ENCODE measurements at places on chromosomes 1 and 21.

- no peak for DNase-seq
Measured at GRCh38 chr1:61181067-61182038, 99.0 kb downstream of the NFIA start.

DNA sequence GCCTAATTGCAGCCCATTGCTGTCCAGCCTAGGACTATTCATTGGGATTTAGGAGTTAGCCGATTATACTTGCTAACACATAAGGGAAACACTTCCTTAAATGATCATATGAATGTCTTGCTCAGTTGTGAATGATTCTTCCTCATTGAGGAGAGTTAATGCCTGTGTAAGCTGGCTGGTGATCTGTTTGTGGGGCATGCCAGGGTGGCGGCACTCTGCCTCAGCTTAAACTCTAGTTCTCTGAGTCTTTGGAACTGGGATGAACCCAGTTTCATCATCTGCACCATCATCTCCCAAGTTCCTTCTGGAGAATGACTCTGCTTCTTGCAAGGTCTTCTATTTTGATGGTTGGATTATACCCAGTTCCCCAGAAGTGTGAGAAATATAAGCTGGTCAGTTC lies 23.9 kb upstream of the SLAMF6 start:
- DNase-seq, result no peak

- DNase-seq, result no peak
Measured at GRCh38 chr1:237875291-237875690, 15.4 kb downstream of the ZP4 start.

DNA sequence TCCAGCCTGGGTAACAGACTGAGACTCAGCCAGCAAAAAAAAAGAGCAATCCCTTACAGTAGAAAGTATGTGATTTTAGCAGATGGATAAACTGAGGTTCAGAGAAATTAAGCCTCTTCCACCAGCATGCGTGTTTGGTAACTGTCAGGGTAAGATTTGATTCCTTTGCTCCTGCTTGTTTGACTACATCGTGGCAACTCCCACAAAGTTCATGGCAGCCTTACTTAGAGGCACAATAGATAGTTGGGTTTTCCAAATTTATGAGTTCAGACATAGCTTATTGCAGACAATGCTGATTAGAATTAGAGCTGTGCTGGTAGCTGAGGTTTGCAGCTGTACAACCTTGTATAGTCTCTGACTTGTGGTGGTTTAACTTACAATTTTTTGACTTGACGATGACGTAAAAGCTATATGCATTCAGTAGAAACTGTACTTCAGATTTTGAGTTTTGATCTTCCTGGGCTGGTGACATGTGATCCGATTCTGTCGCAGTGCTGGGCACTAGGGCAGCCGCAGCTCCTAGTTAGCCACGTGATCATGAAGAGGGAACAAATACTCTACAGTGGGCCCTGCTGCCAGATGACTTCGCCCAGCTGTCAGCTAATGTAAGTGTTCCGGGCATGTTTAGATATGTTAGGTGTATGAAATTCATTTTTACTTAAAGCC lies 167.8 kb downstream of the DHRS3 start:
- no peak for DNase-seq

DNA sequence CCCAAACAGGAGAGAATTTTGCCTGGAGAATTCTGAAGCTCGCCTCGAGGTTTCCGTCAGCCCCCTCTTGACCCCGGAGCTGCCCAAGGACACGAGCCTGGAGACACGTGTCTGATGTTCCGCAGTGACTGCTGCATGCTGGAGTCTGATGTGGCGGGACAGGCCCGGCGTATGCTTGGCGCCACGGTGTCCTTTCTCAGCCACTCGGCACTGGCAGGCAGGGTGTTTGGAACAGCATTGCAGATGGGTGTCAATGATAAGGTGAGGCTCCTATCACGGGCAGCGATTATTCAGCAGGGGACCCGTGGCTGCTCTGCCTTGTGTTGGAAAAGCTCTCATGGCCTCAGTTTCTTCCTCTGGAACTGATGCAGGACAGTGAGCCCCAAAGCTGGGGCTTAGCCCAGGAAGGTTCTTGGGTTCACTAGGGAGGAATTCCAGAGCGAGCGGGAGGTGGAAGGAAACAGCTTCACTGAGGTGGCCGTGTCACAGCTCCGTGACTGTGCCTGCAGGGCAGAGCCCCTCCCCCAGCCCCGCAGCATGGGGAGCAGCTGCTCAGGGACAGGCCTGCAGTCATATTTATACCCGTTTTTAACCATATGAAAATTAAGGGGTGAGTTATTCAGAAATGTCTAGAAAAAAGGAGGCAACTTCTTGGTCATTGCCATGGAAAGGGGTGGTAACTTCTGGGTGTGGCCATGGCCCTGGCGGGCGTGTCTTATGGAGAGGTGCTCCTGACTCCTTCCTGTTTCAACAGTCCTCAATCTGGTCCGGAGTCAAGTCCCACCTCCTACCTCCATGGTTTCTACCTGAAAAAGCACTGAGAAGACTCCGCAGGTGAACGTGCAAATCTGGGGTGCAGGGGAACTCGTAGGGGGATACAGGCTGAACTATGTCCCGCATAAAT lies 123.4 kb downstream of the SIK1 start:
- DNase-seq, result no peak

- DNase-seq, result no peak
Measured at GRCh38 chr21:45054927-45055612, 19.3 kb upstream of the ADARB1 start.

DNA sequence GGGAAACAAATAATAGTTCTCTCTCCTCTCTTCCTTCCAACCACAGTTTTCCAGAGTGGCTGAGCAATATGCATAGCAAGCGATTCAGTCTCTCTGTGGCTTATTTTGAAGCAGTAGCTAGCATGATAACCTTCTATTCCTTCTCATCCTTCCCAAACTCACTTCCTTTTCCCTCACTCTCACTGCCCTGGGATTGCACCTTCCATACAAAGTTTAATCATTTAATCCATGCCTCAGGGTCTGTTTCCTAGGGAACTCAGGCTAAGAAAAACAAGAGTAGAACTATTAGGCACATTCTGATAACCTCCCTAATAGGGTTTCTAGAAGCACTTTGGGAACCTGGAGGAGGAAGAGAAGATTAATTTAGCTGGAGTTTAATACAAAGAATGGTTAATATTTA lies 97.7 kb upstream of the S1PR1 start:
- DNase-seq, result no peak

GRCh38 chr1:9346566-9346965 lies 53.9 kb downstream of the SPSB1 start:
- DNase-seq, result no peak

DNA sequence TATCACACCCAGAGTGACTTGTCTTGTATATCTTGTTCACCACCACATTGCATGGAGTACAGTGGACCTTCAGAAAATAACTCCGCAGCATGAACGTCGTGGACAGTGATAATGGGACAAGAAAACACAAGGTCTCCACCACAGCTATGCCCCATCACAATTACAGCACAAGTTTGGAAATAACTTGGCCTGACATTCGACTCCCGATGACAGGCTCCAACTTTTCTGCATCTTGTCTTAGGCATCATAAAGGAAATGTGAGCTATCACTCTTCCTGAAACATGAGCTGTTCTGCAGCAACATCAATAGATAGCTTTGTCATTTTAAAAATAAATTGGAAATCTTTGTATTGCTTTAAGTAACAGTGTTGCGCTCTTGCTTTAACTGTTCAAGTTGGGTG lies 2.9 kb downstream of the RRP1B start:
- no peak for DNase-seq

- DNase-seq, result no peak
Measured at GRCh38 chr1:69671363-69672010, 103.8 kb downstream of the LRRC7 start.

GRCh38 chr1:17655922-17656321 lies 99.2 kb upstream of the ACTL8 start:
- no peak for DNase-seq

DNA sequence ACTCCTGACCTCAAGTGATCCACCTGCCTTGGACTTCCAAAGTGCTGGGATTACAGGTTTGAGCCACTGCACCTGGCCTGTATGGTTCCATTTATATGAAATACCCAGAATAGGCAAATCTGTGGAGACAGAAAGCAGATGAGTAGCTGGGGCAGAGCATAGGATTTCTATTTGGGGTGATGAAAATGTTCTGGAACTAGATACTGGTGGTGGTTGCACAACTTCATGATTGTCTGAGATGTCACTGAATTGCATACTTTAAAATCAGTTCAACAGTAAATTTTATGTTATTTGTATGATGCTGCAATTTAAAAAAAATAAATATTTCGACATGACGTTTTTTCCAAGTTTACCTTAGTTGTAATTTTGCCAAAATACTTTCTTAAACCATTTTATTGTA lies 23.9 kb downstream of the ITSN1 start:
- no peak for DNase-seq

GRCh38 chr1:48061162-48062136 lies 64.3 kb upstream of the TRABD2B start:
- DNase-seq, result peak; percentile 39

GRCh38 chr1:212162635-212163034 lies 122.6 kb upstream of the PPP2R5A start:
- DNase-seq, result no peak

DNA sequence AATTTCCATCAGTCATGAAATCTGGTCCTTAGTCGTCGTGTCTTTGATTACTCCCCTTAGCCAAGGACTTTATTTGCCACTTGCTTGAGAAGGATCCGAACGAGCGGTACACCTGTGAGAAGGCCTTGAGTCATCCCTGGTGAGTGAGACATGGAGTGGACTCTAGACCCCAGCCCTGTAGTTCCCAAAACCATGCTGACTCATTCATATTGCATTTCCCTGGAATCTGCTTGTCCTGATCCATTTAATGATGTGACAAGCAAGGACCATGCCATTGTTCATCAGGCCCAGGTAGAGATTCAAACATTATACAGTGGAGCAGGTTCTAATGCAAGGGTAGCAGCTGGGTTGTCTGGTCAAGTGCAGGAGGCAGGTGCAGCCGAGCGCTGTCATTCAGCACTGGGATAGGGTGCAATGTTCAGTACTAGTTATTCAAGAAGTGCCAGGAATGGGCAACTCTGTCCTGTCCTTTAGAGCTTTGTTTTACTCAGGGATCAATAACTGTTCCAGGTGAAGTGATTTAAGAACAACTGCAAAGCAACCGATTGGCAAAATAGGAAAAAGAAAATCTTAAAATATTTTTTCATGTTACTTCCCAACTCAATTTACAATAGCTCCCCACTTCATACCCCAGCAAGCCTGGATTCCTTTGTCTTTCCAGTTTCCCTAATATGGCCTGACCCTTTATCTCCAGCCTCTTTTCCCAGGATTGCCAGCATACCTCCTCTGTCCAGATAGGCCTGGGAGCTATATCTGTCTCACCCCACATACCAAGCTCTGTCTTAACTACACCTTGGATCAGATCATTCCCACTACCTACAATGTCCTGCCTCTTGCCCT lies 26.5 kb downstream of the CAMK1G start:
- DNase-seq, result no peak

DNA sequence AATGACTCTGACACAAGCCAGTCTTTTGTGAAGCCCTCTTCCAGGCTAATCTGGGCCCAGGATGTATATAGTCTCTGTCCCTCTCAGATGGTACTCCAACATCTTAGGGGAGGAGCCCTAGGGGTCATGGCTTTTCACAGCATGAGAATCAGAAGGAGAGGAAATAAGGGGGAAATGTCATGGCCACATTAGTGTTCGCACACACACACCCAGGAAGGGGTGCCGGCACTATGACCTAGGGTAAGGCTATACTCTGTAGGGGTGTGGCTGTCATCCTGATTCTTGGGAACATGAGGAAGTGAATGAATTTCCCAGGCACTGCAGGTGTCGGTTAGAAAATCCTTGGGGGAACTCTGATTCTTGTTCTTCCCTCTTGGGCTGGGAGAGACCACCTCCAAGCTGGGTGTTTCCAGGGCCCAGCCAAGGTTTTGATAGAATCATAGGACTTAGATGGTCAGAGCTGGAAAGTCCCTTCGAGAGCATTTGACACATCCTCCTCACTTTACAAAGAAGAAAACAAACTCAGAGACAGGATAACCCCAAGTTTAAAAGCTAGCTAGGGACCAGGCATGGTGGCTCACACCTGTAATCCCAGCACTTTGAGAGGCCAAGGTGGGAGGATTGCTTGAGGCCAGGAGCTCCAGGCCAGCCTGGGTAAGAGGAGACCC lies 22.0 kb downstream of the GFI1 start:
- no peak for DNase-seq

DNA sequence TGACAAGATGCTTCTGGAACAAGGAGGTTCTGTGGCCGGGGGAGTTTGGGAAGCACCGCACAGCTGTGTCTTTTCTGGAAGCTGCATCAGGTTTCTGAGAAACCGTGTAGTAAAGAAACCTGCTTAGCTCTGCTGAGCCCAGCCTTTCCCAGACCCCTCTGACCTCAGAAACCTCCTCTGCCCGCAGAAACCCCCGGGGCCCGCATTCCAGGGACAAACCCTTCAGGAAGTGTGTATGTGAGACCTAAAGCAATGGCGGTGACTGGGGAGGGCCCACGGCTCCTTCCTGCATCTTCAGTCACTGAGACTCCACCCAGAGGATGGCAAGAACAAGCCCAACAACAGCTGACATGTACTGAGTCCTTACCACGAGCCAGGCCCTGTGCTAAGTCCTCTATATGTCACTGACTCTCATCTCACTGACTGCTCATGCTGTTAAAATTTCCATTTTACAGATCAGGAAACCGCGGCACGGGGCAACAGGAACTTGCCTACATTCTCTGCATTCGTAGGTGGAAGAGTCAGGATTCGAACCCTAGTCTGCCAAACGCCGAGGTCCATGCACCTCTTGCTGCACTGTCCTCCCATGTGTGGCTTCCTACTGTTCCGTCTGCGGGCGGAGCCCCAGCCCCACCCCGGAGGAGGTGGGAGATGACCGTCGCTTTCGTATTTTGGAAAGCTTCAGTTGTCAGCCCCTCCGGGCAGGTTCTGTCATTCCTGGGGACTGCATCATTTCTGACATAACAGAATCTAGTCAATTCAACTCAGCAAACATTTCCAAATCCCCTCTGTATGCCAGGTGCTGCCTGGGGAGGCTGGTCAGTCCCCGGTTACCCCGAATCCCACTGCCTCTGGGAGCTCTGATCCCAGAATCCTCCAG lies 73.3 kb upstream of the KLHDC7A start:
- DNase-seq, result no peak

GRCh38 chr1:192877283-192877886 lies 68.5 kb downstream of the RGS2 start:
- no peak for DNase-seq

- DNase-seq, result no peak
Measured at GRCh38 chr1:233582439-233582838, 31.5 kb upstream of the KCNK1 start.

DNA sequence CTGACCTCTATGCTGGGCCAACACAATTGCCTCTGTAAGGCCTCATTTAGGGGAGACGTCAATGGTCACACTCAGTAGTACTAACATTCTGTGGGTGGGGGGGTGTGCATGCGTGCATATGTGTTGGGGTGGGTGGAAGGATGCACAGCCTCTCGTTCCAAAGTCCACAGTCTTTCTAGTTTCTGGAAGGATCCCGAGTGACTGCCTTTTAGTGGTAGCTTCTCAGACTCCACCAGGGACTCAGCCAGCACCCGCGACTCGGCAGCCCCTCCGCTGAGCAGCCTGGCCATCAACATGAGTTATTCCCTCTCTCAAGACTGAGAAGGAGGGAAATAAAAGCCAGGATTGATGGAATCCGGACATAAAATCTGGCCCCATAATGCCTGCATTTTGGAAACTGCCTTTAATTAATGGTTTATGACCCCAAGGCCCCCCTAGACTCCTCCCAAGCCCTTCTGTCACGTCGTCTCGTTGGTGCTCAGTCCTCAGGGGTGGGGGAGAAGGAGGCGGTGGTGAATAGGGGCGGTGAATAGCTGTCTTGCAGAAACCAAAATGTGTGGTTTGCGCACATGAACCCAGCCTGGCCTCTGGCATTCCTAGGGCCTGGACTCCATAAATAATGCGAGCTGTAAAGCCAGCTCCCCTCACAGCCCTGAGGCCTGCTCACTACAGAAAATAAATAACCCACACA lies 65.1 kb upstream of the TMEM51 start:
- DNase-seq, result no peak
